T-helper 17 cell (primary cell): ENCODE measurements at places on chromosomes 6 and 20.

GRCh38 chr6:42226161-42226611, 8.5 kb upstream of the MRPS10 start:
- H3K27ac ChIP-seq: no peak overlapping the region
- no peak for DNase-seq
- H3K4me1 ChIP-seq: no peaks in the 10 kb centered on the region
- H3K4me3 ChIP-seq: no peak overlapping the region

DNA sequence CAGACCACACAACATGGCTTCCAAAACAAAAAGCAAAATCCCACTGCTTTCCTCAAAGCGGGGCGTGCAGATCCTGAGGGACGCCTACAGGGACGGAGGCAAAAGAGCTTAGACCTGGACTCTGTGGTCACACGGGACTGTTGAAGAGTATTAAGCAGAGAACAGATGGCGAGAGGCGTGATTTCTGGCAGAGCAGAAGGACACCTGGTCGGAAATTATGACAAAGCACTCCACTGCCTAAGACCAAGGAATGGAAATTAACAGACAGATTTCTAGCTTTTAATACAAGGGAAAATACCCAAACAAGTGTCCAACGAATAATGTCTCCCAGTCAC, 15.4 kb downstream of the CST7 start:
- no peak for DNase-seq
- H3K27ac ChIP-seq: peak overlapping the region; percentile 82
- H3K36me3 ChIP-seq: peaks cover 12% of the 10 kb centered on the region
- no peak overlapping the region for H3K4me3 ChIP-seq

DNA sequence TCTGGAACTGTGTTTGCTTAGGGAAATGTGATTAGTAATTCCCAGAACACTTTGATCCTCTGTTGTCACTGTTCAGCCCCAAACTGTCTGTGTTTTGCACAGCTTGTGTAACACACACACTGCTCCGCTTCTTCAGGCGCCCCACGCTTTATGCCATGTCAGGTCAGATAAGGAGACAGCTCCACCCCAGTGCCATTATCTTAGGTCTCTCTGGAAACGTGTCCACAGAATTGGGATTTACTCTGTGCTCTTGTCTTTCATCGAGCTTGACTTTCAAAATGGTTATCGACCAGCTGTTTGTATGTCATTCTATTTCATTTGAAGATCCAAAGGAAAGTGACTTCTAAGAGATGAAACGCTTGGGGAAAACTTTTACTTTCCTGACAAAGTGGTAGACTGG, 106.4 kb upstream of the SSTR4 start:
- H3K4me1 ChIP-seq: no peaks in the 10 kb centered on the region
- no peak overlapping the region for H3K4me3 ChIP-seq
- no peaks in the 10 kb centered on the region for H3K27me3 ChIP-seq
- H3K36me3 ChIP-seq: no peaks in the 10 kb centered on the region
- no peak for DNase-seq

DNA sequence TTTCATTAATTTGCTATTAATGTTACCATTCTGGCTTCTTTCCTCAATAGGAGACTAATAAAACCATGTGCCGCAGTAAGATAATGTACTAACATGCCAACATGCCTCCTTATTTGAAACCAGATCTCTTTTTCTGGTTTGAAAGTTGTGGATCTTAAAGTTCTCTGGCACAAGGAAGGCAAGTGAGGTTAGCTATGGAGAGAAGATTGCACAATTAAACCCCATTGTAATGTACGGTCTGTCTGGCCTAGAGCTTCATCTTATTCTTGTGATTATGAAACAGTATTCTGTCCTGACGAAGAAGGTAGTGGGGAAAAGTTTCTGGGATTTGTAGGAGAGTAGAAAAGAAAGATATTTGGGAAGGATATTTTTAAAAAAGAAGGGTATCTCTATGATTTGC, 68.4 kb downstream of the EYA4 start:
- H3K27me3 ChIP-seq: no peaks in the 10 kb centered on the region
- H3K4me3 ChIP-seq: no peak overlapping the region
- no peaks in the 10 kb centered on the region for H3K36me3 ChIP-seq
- no peak overlapping the region for H3K27ac ChIP-seq
- no peaks in the 10 kb centered on the region for H3K4me1 ChIP-seq

- no peak for DNase-seq
- no peak overlapping the region for H3K4me3 ChIP-seq
- H3K27ac ChIP-seq: no peak overlapping the region
- H3K27me3 ChIP-seq: no peaks in the 10 kb centered on the region
- peaks cover 16% of the 10 kb centered on the region for H3K4me1 ChIP-seq
Measured at GRCh38 chr20:34582911-34583310, 24.4 kb downstream of the MAP1LC3A start.

DNA sequence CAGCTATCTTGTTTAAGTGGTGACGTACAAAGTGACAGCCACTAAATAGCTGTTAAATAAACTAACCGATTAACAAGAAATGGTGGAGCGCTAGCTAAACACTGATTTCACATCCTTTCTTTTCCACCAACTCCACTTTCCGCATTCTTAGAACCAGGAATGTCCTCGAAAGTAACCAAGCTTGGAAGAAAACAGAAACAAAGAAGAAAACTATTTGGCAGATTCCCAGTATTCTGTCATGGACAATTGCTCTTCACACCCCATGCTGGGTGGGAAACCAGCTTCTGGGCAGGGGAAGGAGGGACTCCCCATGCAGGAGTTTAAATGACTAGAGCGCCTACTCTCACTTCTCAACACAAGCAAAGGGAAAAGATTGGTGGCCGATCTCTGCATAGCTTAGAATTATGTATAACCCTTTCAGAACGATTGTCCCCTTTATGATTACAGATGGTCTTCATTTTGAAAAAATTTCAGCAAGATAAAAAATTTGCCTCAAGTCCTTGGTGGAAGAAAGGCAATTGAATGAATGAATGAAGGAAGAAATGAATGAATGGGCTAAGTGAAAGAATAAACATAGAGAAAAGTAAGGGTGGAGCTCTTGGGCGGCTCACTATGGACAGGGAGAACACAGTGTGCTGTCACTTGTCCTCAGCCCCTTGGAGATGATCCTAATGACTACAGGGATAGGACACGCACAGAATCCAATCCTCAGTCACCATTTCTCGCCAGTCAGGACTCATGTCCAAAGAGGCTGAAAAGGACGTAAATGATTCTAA, 148.7 kb upstream of the NEDD9 start:
- DNase-seq: no peak
- peak overlapping the region; percentile 94 for H3K4me3 ChIP-seq
- peak overlapping the region; percentile 97 for H3K27ac ChIP-seq
- H3K36me3 ChIP-seq: peaks cover 6% of the 10 kb centered on the region

DNA sequence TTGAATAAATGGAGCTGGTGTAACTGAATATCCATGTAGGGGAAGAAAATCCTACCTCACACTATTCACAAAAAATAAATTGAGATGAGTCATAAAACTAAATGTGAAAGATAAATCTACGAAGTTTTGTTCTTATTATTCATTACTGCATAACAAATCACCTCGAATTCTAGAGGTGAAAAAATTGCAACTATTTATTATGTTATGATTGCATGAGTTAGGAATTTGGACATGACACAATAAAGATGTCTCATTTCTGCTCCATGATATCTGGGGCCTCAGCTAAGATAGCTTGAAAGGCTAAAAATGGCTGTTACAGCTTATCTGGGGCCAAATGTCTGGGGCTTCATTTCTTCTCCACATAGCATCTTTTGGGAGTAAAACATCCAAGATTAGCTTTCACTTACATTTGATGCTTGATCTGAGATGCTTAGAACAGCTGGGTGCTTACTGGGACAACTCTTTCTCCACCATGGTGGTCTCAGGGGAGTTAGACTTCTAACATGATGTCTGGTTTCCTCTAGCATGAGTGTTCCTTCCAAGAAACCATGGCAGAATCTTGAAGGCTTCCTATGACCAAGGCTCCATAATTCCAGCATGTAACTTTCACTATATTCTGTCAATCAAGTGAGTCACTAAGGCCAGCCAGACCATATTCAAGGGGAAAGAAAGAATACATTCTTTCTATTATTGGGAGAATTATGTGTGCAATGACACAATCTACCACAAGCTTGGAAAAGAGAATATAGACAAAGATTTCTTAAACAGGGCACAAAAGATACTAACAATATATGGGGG, 30.1 kb downstream of the OR2B6 start:
- DNase-seq: no peak
- H3K36me3 ChIP-seq: no peaks in the 10 kb centered on the region
- H3K27ac ChIP-seq: no peak overlapping the region
- H3K4me1 ChIP-seq: no peaks in the 10 kb centered on the region
- H3K4me3 ChIP-seq: no peak overlapping the region

DNA sequence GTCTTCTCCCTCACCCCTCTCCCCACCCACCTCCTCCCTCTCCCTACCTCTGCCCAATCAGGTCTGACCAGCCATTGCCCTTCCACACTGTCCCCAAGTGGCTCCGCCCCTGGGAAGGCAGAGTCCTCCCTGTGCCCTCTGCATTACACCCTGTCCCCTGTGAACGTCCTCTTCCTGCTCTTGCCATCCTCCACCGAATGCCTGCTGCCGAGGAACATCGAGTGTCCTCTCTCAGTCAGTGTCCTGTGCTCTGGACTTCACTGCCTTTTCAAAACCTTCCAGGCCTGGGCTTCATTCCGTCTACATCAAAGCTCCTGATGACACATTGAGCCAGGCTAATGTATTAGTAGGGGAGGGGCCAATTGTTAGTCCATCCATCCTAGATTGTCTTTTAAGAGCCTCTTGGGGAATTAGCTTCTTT, 3.3 kb upstream of the PACSIN1 start:
- peaks cover 5% of the 10 kb centered on the region for H3K4me1 ChIP-seq
- H3K36me3 ChIP-seq: no peaks in the 10 kb centered on the region
- DNase-seq: no peak

DNA sequence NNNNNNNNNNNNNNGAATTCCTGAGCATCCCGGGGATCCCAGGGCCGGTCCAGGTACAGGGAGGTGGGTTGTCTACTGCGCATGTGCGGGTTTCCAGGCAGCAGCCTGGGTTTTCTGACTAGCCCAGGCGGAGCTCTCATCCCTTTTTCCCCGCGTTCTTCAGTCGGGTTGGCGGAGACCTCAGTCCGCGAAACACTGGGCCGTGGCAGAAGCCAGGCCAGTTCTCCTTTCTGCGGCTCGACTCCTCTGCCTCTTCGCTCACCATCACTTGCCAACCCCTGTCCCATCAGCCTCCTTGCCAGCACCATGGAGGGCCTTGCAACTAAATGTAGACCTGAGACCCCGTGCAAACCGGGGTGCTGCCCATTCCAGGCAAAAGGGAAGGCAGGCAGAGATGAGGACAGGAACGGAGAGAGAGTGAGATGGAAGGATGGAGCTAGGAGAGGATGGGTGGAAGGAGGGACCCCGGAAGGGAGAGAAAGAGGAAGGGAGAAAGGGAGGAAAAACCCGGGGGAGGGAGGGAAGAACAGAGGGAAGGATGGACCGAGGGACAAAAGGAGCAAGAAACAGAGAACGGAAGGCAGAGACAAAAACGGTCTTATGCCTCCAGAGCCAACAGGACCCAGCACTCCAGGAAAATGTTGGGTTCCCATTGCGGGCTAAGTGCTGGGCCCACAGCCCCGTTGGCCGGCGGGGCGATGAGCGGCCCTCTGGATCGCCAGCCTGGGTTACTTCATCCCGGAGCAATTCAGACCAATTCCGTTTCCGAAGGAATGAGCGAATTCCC, 445.4 kb upstream of the DEFB115 start:
- no peak for DNase-seq
- no peaks in the 10 kb centered on the region for H3K4me1 ChIP-seq
- no peak overlapping the region for H3K27ac ChIP-seq
- H3K36me3 ChIP-seq: no peaks in the 10 kb centered on the region

- no peak overlapping the region for H3K27ac ChIP-seq
- DNase-seq: no peak
- no peak overlapping the region for H3K4me3 ChIP-seq
- no peaks in the 10 kb centered on the region for H3K36me3 ChIP-seq
Measured at GRCh38 chr20:39489986-39490560, 527.9 kb downstream of the DHX35 start.
